Posterior vena cava (tissue), 2 donors: ENCODE measurements at places on chromosomes 6 and 20. TPM values are rescaled to one million over a fixed set of nuclear protein-coding genes. Genes with fewer than 3 reads are reported as not detected.

The C2 gene
- 59.6 TPM for total RNA-seq

The MROH8 gene
- 3.0 TPM for total RNA-seq

The OR2H2 gene
- total RNA-seq = not detected

The CDSN gene
- not detected for total RNA-seq

The NCOA6 gene
- total RNA-seq = 25.0 TPM
